ENCODE measurements at places on chromosomes 16 and 17.

DNA sequence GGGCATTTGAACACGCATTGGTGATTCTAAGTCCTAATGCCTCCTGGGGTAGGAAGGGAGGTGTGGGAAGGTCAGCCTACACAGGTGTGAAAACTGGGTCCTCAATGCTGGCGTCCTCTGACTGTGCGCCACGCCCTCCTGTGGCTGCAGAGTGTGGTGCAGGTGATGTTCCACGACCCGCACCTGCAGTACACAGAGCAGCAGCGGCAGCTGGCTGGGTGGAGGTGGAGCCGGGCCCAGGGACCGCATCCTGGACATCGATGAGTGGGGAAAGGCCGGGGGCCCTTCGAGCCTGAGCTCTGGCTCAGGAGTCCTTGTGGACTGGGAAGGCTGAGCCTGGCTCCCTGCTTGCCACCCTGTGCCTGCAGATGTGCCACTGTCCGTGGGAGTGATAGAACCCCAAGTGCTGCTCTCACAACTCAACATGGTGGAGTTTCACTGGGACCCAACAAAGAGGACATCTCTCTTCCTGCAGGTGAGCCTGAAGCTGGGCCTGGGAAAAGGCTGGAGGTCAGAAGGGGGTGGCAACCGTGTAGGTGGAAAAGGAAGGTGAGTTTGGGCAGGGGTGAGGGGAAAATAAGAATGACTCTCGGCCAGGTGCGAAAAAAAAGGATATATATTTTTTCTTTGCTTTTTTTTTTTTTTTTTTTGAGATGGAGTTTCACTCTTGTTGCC is 14.0 kb upstream of the STAC2 start:
- DNase-seq = peak; percentile 61

DNA sequence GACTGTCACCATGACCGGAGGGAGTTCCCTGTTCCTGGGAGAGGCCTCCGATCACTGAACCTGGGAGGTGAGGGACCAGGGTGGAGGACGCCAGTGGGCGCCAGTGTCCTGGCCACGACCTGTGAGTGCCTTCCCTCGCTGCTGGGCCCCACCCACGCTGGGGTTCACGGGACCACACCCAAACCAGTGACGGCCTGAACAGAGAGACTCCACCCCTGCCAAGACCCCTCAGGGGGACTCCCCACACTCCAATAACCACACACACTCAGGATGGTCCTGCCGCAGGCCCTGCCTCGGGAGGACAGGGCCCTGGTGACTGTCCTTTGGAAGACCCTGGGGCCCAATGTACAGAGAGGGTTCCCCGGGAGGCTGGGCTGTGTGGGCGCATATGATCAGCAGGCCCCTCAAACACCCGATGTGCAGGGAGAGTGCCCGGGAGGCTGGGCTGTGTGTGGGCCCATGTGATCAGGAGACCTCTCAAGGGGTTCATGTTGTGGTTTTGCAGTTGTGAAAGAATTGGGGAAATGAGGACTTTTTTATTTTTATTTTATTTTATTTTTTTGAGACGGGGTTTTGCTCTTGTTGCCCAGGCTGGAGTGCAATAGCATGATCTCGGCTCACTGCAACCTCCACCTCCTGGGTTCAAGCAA is 26.6 kb downstream of the TPSD1 start:
- DNase-seq = no peak

DNA sequence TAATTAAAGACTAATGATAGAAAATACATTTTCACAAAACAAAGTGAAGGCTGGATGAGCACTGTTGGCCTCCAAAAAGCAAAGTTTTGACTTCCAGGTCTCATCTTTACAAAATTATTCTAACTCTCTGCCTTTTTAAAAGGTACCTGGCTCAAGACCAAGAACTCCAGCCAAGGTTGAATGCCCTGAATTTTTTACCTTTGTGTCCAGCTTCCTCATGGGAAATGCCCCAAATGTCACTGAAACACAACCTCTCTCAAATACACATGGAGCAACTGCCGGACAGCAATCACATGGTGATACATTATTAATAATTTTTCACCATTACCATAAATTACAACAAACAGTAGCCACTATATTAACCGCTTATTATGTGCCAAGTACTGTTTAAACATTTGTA is 32.2 kb downstream of the ADAMTS18 start:
- no peak for DNase-seq

DNA sequence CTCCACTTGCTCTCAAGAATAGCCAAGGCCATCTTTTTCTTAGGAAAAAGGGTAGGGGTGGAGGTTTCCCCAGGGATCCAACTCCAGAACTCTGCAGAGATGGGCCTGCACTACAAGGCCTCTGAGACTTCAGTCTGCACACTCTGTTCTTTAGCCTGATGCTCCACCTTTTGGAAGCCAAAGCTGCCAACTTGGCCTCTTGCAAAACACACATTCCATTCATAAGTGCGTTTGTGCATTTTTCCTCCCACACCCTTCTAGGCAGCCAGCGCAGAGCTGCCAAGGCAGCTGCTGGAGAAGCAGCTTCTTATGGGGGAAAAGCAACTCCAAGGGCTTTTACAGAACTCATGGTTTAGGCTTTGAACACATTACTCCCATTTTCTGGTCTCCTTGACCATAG is 45.3 kb downstream of the REXO5 start:
- no peak for DNase-seq
